Osteocyte (in vitro differentiated cells): ENCODE measurements at places on chromosomes 12 and 14. TPM values are rescaled to one million over a fixed set of nuclear protein-coding genes. Genes with fewer than 3 reads are reported as not detected.
A peak's percentile ranks its signal among the peaks of the same experiment; 100 is the strongest.

- no peaks in the 10 kb centered on the region for H3K27me3 ChIP-seq
- DNase-seq = no peak
- no peak overlapping the region for H3K27ac ChIP-seq
Measured at GRCh38 chr12:64663015-64663414, 52.7 kb downstream of the RASSF3 start.

- H3K27ac ChIP-seq = peak overlapping the region; percentile 24
- no peak overlapping the region for H3K4me3 ChIP-seq
- no peaks in the 10 kb centered on the region for H3K27me3 ChIP-seq
- peaks cover 49% of the 10 kb centered on the region for H3K4me1 ChIP-seq
Measured at GRCh38 chr12:53057816-53058500, 8.1 kb downstream of the TNS2 start.

The PNP gene
- 16.0 and 17.0 TPM in 2 replicates for total RNA-seq

The SLC11A2 gene
- 42.6 and 51.8 TPM in 2 replicates for total RNA-seq

The BTBD6 gene
- 35.3 and 35.7 TPM in 2 replicates for total RNA-seq

The SOAT2 gene
- total RNA-seq = not detected in 2 replicates

The CAMKK2 gene
- total RNA-seq = 33.0 TPM in 2 replicates

- H3K27ac ChIP-seq = no peak overlapping the region
- no peaks in the 10 kb centered on the region for H3K36me3 ChIP-seq
- no peak overlapping the region for H3K4me3 ChIP-seq
- no peak for DNase-seq
- H3K4me1 ChIP-seq = peaks cover 2% of the 10 kb centered on the region
Measured at GRCh38 chr12:89084751-89085150, 267.6 kb downstream of the DUSP6 start.

- H3K36me3 ChIP-seq = no peaks in the 10 kb centered on the region
- peaks cover 2% of the 10 kb centered on the region for H3K27me3 ChIP-seq
- no peak for DNase-seq
- H3K4me3 ChIP-seq = no peak overlapping the region
- H3K4me1 ChIP-seq = peaks cover 5% of the 10 kb centered on the region
Measured at GRCh38 chr14:65344011-65344410, 68.5 kb upstream of the FUT8 start.

- H3K36me3 ChIP-seq = no peaks in the 10 kb centered on the region
- no peak overlapping the region for H3K27ac ChIP-seq
- H3K27me3 ChIP-seq = peaks cover 26% of the 10 kb centered on the region
- no peaks in the 10 kb centered on the region for H3K4me1 ChIP-seq
- no peak for DNase-seq
- H3K4me3 ChIP-seq = no peak overlapping the region
Measured at GRCh38 chr12:117854339-117855012, 114.3 kb downstream of the KSR2 start.

The CLEC9A gene
- total RNA-seq = not detected in 2 replicates

DNA sequence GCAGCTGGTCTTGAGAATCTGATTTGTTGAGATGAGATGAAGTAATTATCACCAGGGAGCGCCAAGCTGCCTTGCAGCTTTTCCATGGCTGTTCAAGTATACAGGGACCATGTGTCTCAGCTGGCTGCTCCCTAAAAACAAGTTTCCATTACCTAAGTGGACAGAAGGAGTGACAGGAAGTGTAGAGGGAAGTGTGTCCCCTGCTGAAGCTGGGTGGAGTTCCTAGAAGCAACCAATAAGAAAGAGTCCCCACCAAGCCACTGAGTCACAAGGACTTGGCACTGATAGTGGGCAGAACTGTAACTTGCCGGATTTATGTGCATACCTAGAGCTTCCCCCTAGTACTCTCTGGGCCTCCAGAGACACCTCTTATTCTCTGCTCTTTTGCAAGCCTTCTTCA lies 1.5 kb upstream of the GPX2 start:
- DNase-seq = no peak
- no peak overlapping the region for H3K27ac ChIP-seq
- H3K36me3 ChIP-seq = peaks cover 7% of the 10 kb centered on the region
- H3K4me3 ChIP-seq = no peak overlapping the region
- H3K27me3 ChIP-seq = no peaks in the 10 kb centered on the region
- H3K4me1 ChIP-seq = no peaks in the 10 kb centered on the region

- H3K4me1 ChIP-seq = peaks cover 6% of the 10 kb centered on the region
- H3K27me3 ChIP-seq = no peaks in the 10 kb centered on the region
- no peak overlapping the region for H3K4me3 ChIP-seq
- H3K36me3 ChIP-seq = no peaks in the 10 kb centered on the region
- H3K27ac ChIP-seq = no peak overlapping the region
- no peak for DNase-seq
Measured at GRCh38 chr12:127515941-127516340, 751.0 kb upstream of the TMEM132C start.

- H3K4me1 ChIP-seq = peaks cover 21% of the 10 kb centered on the region
- H3K27me3 ChIP-seq = no peaks in the 10 kb centered on the region
- H3K4me3 ChIP-seq = no peak overlapping the region
- no peak for DNase-seq
- H3K36me3 ChIP-seq = peaks cover 3% of the 10 kb centered on the region
Measured at GRCh38 chr12:106049105-106049504, 89.6 kb downstream of the NUAK1 start.
